ENCODE measurements at places on chromosomes 11 and 22. TPM values are rescaled to one million over a fixed set of nuclear protein-coding genes. Genes with fewer than 3 reads are reported as not detected.

The TRIM5 gene
- total RNA-seq, result 16.9 TPM

The ASPHD2 gene
- 2.5 TPM for total RNA-seq

The ATXN10 gene
- 64.3 TPM for total RNA-seq

The RASSF10 gene
- total RNA-seq, result not detected

The GAS2 gene
- total RNA-seq, result 2.2 TPM

The DUSP8 gene
- 3.9 TPM for total RNA-seq

The POTEH gene
- total RNA-seq, result not detected

The SLC5A12 gene
- not detected for total RNA-seq

The SLC6A5 gene
- not detected for total RNA-seq

The CRYAB gene
- not detected for total RNA-seq

The MIAT gene
- total RNA-seq, result 48.7 TPM

The PHF21B gene
- total RNA-seq, result not detected

The C11orf97 gene
- total RNA-seq, result not detected

The SEPTIN5 gene
- 0.22 TPM for total RNA-seq

The PGA4 gene
- 1.9 TPM for total RNA-seq

The DEFB131B gene
- total RNA-seq, result not detected

The C11orf68 gene
- 23.9 TPM for total RNA-seq

The TOB2 gene
- 34.8 TPM for total RNA-seq

All from naive thymus-derived CD4-positive, alpha-beta T cell (primary cell).